ENCODE measurements at places on chromosomes 4 and X. TPM values are rescaled to one million over a fixed set of nuclear protein-coding genes. Genes with fewer than 3 reads are reported as not detected.

The ART3 gene
- polyA plus RNA-seq = 0.88 TPM

The CENPVL1 gene
- polyA plus RNA-seq = not detected

The STPG2 gene
- polyA plus RNA-seq = 0.20 TPM

The PTPN13 gene
- polyA plus RNA-seq = 5.1 TPM

The PRPS1 gene
- polyA plus RNA-seq = 78.3 TPM

The TXK gene
- 0.72 TPM for polyA plus RNA-seq

The ANXA3 gene
- polyA plus RNA-seq = 9.2 TPM

The IL21 gene
- not detected for polyA plus RNA-seq
